ENCODE measurements at places on chromosomes 7 and 10.

DNA sequence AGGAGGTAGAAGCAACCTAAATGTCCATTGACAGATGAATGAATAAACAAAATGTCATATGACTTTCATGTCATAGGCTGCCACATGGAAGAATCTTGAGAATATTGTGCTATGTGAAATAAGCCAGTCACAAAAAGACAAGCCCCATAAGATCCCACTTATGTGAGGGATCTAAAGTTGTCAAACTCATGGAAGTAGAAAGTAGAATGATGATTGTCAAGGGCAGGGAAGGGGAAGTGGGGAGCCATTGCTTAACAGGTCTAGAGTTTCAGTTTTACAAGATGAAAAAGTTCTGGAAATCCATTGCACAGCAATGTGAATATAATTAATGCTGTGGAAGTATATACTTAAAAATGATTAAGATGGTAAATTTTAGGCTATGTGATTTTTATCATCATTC lies 229.3 kb upstream of the KMT2E start:
- H3K27me3 ChIP-seq = peaks cover 53% of the 10 kb centered on the region
- H3K4me1 ChIP-seq = no peaks in the 10 kb centered on the region
- H3K36me3 ChIP-seq = no peaks in the 10 kb centered on the region
- H3K4me3 ChIP-seq = no peak overlapping the region
- DNase-seq = no peak

DNA sequence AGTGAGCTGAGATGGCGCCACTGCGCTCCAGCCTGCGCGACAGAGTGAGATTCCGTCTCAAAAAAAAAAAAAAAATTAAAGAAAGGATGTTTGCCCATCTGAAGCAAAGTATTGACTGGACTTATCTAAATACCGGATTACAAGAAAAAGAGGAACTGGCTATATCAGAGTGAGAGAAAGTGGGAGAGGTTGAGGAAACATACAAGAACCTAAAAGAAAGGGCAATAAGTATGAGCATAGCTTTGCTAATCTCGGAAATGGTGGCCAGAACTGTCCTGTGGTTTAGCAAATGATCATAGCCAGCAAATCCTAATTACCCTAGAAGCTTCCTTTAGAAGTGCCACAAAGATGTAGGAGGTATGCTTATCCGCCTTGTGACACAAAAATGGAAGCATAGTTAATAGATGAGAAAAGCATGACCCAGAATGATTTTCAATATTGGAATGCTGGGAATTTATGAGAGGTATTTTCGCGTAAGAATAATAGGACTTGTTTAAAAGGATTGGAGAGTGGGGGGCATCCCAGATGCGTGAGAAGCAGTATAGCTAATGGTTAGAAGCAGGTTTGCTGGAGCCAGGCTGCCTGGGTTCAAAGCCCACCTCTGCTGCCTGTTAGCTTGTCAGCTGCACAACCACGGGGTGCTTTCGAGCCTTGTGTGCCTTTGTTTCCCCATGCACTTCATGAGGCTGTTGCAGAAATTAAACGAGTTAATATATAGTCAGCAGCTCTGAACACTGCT lies 1.2 kb upstream of the GTPBP4 start:
- H3K4me3 ChIP-seq = peak overlapping the region; percentile 99
- H3K27me3 ChIP-seq = no peaks in the 10 kb centered on the region
- peaks cover 9% of the 10 kb centered on the region for H3K36me3 ChIP-seq
- peaks cover 13% of the 10 kb centered on the region for H3K4me1 ChIP-seq
- no peak for DNase-seq

DNA sequence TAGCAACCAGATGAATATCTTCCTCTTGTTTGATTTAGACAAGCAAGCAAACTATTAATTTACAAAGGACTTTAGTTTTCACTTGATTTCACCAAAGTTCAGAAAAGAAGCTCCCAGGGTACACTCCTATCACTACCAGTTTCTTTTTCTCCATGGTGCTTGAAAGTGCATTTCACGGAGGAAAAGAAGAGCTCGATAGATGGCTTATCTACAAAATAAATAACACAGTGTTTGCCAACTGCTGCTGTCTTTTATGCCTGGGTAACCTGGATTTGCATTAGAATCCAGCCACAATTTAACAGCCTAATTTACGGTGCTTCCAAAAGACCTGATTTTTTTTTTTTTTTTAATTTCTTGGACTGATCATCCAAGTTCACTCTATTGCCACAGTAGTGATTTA lies 275.7 kb downstream of the GPR37 start:
- H3K36me3 ChIP-seq = no peaks in the 10 kb centered on the region
- no peaks in the 10 kb centered on the region for H3K4me1 ChIP-seq
- H3K4me3 ChIP-seq = no peak overlapping the region
- no peak for DNase-seq

DNA sequence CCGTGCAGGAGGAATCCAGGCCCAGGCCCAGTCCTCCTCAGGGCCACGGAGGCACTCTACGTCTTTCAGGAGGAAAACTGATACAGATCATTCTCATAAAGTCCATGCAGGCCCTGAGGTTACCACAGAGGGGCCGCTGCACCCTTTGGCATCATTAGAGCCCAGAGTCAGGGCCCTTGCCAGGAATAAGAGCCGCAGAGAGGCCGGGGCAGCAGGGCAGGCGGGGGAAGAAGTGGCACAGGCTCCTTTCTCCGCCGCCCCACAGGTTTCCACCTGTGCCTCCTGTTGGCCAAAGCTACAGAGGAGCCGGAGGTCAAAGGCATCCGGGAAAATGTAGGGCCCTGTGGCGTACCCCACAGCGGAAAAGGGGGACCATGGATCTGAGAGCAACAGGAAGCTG lies 366.6 kb upstream of the SHH start:
- no peak for DNase-seq
- no peaks in the 10 kb centered on the region for H3K4me1 ChIP-seq
- peaks cover 75% of the 10 kb centered on the region for H3K27me3 ChIP-seq
- no peak overlapping the region for H3K4me3 ChIP-seq

DNA sequence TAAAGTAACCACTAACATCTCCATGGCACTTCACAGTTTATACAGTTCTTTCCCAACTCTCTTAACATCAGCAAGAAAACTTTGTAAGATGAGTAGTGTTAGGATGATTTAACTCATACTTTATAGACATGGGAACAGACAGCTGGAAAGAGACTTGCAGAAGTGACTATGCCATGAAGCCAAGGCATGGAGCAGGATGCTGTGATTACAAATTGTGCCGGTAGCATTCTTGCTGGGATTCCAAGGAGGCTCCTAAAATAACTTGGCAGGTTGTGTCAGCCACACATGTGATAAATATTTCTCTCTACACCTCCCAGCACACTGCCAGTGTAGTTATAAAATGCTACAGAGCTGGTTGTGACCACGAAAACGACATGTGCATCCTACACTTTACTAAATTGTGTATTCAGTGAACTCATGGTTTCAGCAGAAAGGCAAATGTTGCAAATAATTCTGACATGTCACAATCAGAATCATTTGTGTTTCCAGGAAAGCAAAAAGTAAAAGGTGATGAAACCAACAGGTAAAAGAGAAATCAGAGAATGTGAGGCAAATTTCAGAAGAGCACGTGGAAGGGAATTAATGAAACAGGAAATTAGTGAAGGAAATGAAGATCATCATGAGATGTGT lies 5.6 kb upstream of the CYP3A4 start:
- no peaks in the 10 kb centered on the region for H3K36me3 ChIP-seq
- DNase-seq = no peak
- H3K4me3 ChIP-seq = no peak overlapping the region
- H3K4me1 ChIP-seq = peaks cover 3% of the 10 kb centered on the region
- H3K27ac ChIP-seq = no peak overlapping the region
